ENCODE measurements at places on chromosomes 5 and 9. TPM values are rescaled to one million over a fixed set of nuclear protein-coding genes. Genes with fewer than 3 reads are reported as not detected.

- no peak for DNase-seq
Observed at GRCh38 chr5:170362102-170362501, 27.1 kb downstream of the KCNMB1 start.

PCDHAC2 gene
- total RNA-seq = 5.1 TPM

IFNA13 gene
- total RNA-seq = not detected

GRCh38 chr9:126985870-126986498 lies 71.4 kb downstream of the RALGPS1 start:
- DNase-seq = peak; percentile 99

DNA sequence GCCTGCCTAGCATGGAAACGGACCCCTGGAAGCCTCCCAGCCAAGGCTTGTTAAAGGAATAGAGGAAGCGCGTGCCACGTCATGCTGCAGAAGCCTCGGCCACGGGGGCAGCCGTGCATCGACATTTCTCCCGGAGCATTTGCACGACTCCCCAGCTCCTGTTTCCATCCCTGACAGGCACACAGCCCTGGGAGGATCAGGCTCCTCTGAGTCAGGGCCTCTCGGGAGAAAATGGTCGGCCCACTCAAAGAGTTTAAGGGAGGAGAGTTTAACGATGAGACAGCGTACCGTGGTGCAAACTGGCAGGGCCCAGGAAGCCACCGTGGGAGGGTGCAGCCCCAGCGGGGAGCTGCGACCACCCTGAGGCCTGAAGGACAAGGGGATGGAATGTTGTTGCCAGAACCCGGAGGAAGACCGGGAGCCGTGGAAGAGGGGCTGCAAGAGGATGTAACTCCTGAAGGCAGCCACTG lies 213.6 kb downstream of the PAX5 start:
- no peak for DNase-seq

- DNase-seq = no peak
Observed at GRCh38 chr9:2427120-2427891, 194.3 kb upstream of the VLDLR start.

GRCh38 chr9:110248361-110248760 lies 7.9 kb downstream of the TXN start:
- no peak for DNase-seq

DNA sequence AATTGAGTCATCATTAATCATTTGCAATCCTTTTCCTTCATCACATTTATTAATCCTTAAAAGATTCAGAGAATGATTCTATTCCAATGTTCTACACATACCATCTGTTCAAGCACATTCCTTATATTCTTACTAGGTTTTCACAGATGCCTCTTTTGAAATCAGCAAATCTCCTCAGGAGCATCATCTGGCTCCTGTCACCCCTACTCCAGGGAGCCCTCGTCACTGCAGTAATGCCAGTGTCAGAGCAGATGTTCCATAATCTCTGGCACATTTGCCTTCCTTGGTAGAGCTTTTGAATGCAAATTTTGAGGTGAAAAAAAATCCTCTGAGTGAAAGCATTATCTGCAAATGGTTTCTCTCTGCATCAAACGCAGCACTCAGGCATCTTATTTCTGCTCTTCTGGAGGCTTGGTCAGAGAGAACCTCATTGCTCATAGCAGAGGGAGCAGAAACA lies 7.6 kb upstream of the KCNV2 start:
- no peak for DNase-seq

DNA sequence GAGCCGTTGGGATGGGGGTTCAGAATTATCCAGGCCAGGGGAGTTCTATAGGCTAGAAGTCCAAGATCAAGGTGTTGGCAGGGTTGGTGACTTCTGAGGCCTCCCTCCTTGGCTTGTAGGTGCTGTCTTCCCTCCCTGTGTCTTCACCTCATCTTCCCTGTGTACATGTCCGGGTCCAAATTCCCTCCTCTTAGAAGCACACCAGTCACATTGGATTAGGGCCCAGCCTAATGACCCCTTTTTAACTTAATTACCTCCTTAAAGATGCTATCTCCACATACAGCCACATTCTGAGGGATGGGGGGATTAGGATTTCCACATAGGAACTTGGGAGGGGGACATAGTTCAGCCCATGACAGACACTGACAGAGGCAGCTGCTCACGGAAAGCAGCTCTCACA lies 12.1 kb downstream of the LRSAM1 start:
- DNase-seq = no peak

C9orf50 gene
- total RNA-seq = not detected

PRXL2C gene
- total RNA-seq = 38.4 TPM

- DNase-seq = peak; percentile 92
Observed at GRCh38 chr5:174413567-174414314, 310.6 kb upstream of the MSX2 start.

DNA sequence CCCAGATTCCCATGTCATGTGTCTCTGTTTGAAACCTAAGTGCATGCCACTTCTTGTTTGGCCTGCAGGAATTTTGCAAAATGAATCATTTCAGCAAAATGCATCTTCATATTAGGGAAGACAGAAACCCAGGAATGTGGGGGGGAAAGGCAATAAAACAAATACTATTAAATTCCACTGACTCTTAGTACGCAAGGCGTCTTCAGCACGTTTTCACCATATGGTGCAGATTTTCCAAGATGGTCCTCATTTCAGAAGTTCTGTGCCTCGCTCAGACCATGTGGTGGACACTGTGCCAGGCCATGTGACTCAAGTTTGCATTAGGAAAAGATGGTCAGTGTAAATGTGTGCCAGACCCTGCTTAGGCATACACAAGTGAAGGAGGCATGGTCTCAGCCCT lies 184.0 kb downstream of the ACTL7B start:
- DNase-seq = no peak

PCDHGA11 gene
- 0.19 TPM for total RNA-seq

- DNase-seq = no peak
Observed at GRCh38 chr5:143976055-143976454, 164.1 kb downstream of the HMHB1 start.

ERGIC1 gene
- total RNA-seq = 91.6 TPM

GRCh38 chr9:98334796-98335195 lies 79.3 kb upstream of the TBC1D2 start:
- no peak for DNase-seq

DNA sequence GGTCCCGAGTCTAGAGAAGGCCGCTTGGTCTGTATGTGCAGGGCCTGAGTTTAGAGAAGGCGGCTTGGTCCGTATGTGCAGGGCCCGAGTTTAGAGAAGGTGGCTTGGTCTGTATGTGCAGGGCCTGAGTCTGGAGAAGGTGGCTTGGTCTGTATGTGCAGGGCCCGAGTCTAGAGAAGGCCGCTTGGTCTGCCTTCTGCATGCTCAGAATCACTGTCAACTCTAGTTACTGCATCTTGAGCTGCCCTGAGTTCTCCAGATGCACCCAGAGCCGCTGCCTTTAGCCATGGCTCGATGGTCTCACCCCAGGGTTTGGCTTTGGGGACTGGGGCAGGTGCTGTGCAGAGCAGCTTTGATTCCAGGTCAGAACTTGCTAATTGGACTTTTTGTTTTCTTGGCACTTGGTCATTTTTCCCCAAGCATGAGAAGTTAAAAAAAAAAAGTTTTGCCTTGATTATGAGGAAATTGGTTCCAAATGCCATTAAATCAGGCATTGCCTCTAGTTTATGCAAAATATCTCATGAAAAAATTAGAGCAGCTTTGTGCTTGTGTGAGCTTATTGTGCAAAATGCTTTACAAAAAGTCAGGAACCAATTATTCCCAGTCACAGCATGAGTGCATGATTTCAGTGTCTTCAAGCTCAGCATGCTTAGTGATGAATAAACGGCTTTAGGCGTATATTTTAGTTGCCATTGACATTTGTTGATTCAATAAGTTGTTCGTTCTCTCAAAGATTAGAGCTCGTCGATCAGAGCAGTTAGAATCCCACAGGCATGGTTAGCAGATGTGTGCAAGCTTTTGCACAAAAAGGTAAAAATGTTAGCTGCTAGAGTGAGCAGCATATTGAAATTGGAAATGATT lies 25.4 kb upstream of the EXOC3 start:
- DNase-seq = no peak
